ENCODE measurements at places on chromosomes 3 and 15. TPM values are rescaled to one million over a fixed set of nuclear protein-coding genes. Genes with fewer than 3 reads are reported as not detected.

Gene SAMD7
- not detected for total RNA-seq

Gene FSIP1
- 0.36 TPM for total RNA-seq

Gene UROC1
- total RNA-seq = not detected

Gene FBXL22
- 18.1 TPM for total RNA-seq

Gene BFSP2
- not detected for total RNA-seq

Gene CCR9
- total RNA-seq = not detected

Gene CSPG5
- not detected for total RNA-seq

Gene RAB6B
- 73.8 TPM for total RNA-seq

Data from heart right ventricle (tissue), 16 donors.